ENCODE measurements at places on chromosomes 4 and X. TPM values are rescaled to one million over a fixed set of nuclear protein-coding genes. Genes with fewer than 3 reads are reported as not detected.

DNA sequence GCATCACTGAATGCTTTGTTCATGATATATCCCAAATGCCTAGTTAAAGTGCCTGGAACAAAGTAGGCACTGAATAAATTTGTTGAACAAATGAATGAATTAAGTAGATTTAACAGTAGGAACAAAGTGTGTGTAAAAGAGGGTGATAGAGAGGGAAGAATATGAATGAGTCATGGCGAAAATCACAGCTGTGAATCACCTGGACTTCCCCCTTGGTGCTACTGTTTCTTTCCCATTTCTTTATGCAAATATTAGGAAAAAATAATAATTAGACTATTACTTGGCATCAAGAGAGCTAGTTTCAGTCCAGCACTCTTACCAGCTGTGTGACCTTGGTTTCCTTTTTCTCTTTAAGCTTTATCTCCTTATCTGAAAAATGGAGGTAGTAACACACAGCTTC lies 9.2 kb downstream of the SPIN3 start:
- no peak for DNase-seq

DNA sequence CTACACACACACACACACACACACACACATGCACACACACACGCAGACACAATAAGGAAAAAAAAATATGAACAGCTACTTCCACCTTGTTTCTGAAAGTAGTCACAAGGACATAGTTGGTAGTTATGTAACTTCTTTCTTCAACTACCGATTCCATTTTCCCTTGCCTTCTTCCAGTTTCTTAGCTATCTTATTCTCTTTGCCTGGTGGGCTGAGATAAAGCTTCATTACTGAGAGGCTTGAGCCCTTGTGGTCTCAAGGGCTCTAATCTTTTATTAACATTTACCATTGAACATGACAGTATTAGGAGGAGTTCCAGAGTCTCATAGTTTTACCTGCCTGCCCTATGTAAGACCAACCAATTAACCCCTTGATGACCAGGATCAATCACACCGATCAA lies 8.9 kb upstream of the SMIM10 start:
- DNase-seq, result no peak

DNA sequence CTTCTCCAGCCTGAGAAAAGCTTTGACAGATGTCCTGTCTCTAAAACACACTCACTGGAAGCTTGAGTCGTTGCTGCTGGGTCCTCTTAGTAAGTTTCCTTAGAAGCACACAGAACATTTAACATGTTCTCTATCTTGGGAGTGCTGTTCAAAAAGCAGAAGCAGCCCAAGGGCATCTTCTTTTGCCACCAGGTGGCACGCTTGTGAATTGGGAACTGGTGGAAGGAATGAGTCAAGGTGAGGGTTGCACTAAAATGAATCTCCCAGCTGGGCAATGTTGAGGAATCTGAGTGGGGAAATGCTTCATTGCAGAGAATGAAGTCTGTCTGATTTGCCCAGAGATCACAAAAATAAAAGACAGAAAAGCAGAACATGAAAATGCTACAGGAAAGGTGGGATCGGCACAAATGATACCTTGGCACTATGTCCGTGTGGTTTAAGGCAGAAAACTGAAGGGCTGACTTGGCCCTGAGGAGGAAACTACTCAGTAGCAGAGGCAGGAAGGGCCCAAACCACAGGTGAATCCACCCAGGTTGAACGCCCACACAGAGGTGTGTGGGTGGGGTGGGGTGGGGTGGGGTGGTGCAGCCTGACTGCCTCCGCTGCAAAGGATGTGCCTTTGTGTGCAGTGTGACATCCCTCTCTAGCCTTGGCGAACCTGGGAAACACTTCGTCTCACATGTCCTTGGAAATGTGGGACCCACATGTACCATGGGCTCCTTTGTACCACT lies 26.0 kb downstream of the KIT start:
- DNase-seq, result no peak

DNA sequence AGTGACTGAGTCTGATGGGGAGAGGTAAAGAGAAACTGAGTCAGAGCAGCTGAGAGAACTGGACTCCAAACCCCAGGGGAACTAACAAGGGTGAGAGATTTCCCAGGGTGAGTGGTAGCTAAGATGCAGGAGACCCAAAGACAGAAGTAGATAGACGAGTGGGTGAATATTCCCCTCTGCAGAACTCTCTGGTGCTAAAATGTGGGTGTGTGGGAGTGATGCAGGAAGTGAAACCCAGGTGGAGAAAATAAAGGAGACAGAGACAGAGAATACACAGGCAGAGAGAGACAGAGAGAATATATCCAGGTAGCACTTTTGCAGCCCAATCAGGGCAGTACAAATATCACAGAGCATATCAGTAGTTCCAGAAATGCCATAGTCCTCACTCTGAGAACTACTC lies 212.5 kb upstream of the ZIC3 start:
- DNase-seq, result no peak

GRCh38 chr4:147052361-147052760 lies 106.7 kb upstream of the TTC29 start:
- no peak for DNase-seq

DNA sequence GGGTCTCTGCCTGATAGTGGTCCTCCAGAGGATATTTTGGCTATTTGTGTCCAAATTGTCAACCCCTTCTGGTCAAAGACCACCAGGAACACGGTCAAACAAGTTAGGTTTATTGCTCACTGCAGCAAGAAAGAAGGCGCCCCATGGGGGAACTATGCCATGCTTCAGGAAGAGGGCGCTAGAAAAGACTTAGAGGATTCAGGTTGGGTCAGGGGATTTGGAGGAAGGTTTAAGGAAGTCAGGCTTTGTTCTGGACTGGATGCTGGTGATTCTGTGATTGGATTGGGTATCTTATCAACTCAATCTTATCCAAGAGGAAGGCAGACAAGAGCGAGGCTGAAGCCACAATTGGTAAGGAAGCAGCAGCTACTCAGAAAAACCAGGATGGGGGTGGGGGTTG lies 14.3 kb upstream of the ELF4 start:
- no peak for DNase-seq

GRCh38 chr4:167383291-167383690 lies 149.0 kb upstream of the SPOCK3 start:
- no peak for DNase-seq

- no peak for DNase-seq
These were observed 36.6 kb upstream of the UGT2A1 start for GRCh38 chr4:69689599-69689998.

DNA sequence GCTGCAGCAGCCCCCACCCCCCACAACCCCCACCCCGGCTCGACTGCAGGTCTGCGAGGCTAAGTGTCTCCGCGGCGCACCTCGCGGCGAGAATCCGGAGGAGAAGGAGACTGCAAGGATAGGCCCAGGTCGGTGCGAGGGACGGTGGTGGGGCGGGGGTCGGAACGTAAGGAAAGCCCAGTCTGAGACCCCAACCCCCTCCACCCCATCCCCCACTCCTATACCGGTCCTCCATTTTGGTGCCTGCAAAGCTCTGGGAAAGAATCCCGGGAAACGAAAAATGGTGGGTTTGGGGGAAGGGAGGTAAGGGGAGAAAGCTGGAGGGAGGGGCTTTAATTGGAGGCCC lies 614 bp downstream of the BEX3 start:
- DNase-seq, result no peak

GRCh38 chrX:129940721-129941120 lies 34.8 kb downstream of the UTP14A start:
- no peak for DNase-seq

GRCh38 chr4:69782651-69783310 lies 22.4 kb upstream of the SULT1B1 start:
- DNase-seq, result no peak

DNA sequence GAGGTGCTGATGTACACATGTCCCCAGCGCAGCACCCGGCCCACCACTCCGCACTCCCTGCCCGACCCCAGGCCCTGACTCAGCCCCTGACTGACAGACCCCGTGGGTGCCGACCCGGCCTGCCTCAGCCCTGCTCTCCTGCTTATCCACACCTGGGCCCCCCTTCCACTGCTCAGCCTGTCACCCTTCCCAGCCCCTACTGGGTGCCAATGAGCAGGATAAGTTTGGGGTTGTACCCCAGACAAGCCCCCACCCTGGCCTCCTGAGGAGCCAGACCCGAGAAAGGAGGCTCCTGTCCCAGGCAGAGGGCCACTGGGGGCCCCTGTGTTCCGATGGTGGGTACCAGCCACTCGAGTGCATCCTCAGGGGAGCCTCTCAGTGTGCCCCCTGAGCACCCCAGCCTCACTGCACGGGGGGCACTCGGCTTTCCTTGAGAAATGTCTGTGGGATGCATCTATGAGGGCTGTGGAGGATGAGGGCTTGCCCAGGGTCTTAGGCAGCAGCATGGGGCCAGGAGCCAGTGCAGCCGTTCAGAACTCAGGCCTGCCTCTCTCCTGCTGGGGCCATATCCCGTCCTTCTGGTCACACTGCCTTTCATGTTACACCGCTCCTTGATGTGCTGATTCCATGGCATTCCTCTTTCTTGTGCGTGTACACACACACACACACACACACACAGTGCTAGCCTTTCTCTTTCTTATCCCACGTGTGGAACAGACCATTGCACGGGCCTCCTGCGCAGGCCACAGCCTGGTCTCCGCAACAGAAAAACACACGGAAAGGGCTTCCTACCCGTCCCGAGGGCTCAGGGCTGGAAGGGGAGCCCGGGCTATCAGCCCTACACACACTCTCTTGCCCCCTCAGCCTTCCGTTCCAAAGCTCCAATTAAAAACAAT lies 220.1 kb upstream of the PSAPL1 start:
- DNase-seq, result no peak

GRCh38 chrX:151702026-151702714 lies 6.9 kb downstream of the PRRG3 start:
- no peak for DNase-seq

DNA sequence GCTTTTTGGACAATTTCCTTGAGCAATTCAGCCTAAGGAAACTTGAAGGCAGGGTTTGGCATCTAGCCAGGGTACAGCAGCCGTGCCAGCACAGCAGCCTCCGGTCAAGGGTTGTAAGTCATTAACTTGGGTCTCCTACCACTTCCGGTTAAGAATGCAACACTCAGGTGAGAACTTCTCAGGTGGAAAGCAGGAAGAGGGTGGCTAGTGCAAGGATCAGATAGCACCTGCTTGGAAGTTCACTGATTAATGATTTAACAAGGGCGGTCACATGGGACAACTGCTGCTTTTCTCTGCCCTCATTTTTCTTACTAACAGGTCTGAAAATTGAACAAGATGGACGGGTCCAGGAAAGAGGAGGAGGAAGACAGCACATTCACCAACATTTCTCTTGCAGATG lies 30.1 kb upstream of the SCOC start:
- DNase-seq, result peak; percentile 28

DNA sequence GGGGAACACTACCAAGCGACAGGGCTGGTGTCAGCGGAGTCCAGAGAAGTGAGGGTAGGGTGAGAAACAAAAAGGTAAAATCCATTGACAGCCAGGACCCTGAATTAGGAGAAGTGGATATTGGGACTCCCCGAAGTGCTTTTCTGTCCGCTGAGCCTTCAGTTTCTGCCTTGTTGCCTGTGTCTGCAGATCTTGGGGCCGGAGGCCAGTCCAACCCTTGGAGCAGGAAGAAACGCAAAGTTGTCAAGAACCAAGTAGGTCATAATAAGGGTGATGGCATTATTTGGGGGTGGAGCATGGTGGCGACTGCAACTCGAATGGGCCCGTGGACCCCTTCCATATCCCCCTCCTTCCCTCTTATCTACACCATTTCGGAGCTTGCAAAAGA lies 1.0 kb downstream of the ARMCX1 start:
- DNase-seq, result no peak

DNA sequence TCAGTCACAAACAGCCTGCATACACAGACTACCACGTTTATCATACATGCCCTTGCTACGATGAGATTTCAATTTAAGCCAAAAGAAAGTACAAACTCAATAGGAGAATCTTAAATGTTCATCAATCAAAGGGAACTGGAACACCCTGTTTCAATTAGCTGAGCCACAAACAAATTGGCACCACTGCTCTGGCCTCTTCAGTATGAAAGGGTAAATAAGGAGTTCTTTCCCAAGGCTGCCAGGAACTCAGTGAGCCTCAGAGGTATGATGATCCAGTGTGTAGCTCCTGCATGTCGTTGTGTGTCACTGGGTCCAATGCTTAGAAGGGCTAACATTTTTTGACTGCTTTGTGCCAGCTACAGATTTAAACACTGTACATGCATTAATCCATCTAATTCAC lies 5.4 kb downstream of the RNF150 start:
- DNase-seq, result no peak

- no peak for DNase-seq
These were observed 8.5 kb upstream of the SPANXN4 start for GRCh38 chrX:143017272-143017671.

DDX53 gene
- not detected for total RNA-seq

SUPT20HL2 gene
- not detected for total RNA-seq

CLCN4 gene
- total RNA-seq, result 22.8 TPM

MAGEA10 gene
- not detected for total RNA-seq

AMBN gene
- not detected for total RNA-seq

TMPRSS11F gene
- total RNA-seq, result not detected

RPS6KA3 gene
- 36.3 TPM for total RNA-seq

RIPPLY1 gene
- total RNA-seq, result not detected

All from left cardiac atrium (tissue), 4 donors.